Germinal center (tissue), 1 donor: ENCODE measurements at places on chromosomes 1 and 21.

- no peak for DNase-seq
Measured at GRCh38 chr1:59057211-59057694, 239.6 kb upstream of the FGGY start.

DNA sequence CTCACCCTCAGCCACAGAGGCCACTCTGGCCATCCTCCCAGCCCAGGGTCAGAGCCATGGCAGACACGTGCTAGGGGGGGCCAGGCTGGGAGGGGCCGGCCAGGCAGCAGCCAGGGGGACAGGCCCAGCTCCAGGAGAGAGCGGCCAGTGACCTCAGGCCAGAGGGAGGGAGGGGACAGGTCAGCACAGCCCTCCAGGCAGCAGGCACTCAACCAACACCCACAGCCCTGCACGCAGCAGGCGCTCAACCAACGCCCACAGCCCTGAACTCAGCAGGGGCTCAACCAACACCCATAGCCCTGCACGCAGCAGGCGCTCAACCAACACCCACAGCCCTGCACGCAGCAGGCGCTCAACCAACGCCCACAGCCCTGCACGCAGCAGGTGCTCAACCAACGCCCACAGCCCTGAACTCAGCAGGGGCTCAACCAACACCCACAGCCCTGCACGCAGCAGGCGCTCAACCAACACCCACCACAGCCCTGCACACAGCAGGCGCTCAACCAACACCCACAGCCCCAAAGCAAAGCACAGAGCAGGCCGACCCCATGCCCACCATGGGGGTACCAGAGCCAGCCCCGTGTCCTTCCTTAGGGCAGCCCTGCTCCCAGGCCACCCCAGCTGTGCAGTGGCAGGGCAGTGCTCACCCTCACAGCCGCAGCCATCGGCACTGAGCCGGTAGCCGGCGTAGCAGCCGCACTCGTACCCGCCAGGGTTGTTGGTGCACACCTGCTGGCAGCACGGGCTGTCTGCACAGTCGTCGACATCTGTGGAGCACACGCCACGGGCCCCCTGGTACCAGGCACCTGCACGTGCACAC is 55.9 kb downstream of the ARHGEF16 start:
- no peak for DNase-seq

DNA sequence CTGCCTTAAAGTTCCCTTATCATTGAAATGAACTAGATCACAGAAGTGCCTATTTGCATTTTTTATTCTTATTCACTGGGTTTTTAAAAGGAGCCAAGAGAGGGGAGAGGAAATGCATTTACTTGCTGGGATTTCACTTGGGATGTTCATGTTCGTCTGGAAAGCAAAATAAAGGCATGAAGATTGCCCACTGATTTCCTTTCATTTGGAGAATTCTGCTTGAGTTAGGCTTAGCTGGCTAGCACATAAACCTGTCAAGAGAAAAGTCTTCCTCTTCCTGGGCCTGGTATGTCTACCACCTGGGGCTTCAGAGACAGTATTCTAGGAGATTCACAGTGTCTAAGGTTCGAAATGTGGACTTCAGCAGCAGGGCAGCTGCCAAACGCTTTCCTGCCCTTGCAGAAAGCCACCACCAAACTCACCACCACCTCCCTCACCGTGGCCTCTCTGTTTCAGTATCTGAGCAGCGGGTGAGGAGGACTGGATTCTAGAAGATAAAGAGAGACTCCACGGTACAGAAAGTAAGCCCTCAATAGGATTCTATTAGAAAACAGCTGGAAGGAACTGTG is 44.5 kb downstream of the HIVEP3 start:
- DNase-seq, result no peak

- DNase-seq, result no peak
Measured at GRCh38 chr1:6935361-6935883, 150.2 kb downstream of the CAMTA1 start.

GRCh38 chr1:109252893-109253802 is 3.8 kb downstream of the CELSR2 start:
- peak; percentile 53 for DNase-seq

GRCh38 chr1:115051850-115052249 is 22.2 kb downstream of the TSHB start:
- no peak for DNase-seq

DNA sequence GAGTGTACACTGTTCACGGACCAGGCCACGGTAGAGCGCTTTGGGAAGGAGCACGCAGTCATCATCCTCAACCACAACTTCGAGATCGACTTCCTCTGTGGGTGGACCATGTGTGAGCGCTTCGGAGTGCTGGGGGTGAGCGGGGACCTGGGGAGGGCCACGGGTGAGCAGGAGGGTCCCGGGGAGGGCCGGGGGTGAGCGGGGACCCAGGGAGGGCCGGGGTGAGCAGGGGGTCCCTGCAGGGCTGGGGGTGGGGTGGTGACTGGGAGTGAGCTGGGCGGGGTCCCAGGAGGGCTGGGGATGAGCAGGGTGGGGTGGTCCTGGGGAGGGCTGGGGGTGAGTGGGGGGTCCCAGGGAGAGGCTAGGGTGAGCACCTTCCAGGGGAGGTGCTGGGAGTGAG is 44.1 kb upstream of the TRAPPC10 start:
- no peak for DNase-seq

DNA sequence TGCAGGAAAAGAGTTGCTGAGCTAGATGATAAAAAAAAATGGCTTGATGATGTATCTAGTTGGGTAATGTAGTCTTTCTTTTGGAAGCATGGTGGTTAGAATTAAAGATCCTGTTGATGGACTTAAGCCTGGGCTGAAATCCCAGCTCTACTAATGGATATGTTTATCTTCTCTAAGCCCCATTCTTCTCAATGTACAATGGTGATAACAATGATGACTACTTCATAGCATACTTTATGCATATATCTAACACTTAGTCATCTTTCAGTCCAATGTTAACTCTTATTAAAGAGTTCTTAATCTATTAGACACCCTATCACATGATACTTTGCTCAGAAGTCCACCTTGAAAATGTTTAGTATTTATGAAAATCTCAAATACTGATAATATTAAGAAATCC is 189.5 kb downstream of the PLA2G4A start:
- DNase-seq, result no peak

DNA sequence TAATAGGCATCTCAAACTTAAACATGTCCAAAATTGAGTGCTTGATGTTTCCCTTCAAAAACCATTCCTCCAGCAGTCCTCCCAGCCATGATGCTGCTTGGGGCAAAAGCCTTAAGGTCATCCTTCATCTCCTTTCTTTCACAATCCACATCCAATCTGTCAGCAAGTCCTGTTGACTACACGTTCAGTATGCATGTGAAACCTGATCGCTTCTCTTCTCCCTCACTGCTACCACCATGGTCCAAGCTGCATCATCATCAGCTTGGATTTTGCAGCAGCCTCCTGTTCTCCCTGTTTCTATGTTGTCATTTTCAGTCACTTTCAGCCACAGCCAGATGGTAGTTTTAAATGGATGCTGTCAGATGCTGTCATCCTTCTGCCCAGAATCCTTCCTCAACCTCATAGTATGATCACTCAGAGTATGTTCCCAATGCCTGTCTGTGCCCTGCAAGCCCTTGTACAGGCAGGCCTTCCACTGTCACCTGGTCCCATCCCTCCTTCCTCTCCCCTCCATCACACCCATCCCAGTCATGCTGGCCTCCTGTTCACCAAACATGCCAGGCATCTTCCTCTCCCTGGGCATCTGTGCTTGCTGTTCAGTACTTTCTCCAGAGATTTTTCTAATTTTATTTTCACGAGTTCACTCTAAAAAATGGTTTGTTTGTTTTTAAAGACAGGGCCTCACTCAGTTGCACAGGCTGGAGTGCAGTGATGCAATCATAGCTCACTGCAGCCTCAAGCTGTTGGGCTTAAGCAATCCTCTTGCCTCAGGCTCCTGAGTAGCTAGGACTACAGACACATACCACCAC is 66.0 kb downstream of the SYDE2 start:
- DNase-seq, result no peak

DNA sequence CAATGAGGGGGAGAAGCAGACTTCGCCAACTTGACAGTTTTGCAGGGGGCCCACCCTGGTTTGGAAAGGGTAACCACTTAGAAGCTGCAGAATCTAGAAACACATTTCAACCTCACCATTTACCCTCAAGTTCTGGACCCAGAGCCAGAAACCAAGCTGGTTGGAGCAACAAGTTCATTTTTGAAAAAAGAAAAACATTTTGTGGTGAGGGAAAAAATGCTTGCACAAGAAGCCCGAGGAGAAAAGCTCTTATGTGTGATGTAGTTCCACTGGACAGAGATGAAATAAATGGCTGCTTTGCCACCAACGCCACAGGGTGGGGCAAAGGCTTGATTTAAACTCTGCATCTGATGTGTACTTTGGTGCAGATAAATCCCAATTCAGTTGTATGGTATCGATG is 10.6 kb upstream of the NGF start:
- DNase-seq, result no peak

DNA sequence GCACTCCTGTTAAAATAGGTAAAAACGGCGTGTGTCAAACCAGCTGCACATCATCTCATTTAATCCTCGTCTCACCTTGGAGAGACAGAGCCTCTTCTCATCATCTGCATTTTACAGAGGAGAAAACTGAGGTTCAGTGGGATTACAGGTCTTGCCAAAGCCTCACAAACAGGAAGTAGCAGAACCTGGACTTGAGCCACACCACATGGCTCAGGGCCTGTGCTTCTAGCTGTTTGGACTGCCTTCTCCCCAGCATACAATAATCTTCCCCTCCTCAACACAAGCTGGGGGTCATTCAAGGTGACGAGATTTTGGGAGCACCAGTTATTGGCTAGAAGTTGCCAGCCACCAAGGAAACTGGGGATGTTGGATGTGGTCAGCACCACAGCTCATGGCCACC is 167.9 kb upstream of the ZC3H12A start:
- DNase-seq, result no peak

DNA sequence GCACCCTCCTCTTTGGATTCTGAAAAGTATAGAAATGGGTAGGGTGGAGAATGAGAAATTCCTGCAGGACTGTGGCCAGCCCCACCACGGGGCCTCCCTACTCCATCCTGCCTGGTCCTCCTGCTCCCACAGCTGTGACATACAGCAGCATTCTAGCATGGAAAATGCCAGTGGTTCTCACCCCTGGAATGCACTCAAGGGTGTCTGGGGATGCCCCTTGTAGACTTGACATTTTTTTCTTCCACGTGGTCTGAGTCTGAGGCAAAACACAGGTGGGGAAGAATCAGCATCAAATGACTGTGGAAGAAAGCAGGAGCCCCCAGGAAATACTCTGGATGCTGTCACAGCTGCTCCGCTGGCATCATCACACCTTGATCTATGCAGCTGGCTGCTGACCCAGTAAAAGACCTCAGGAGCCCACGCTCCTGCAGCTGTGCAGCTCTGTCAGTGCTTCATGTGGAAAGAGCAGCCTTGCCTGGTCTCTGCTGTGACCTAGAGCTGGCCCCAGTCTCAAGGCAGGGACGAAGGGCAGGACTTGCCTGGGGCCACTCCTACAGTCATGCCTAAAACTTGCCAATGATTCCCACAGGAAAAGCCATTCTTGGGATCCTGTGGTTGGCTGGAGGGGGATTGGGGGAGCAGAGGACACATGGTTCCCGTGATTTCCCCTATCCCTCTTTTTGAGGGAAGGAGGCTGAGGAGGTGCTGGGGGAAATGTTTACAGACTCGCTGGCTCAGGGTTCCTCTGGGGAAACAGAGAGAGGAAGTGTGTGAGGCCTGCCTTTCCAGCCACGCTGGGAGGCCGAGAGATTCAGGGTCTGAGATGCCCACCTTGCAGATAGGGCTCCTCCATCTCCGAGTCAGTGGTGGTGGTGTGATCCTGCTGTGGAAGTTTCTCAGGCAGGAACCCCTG is 10.8 kb upstream of the A3GALT2 start:
- no peak for DNase-seq

DNA sequence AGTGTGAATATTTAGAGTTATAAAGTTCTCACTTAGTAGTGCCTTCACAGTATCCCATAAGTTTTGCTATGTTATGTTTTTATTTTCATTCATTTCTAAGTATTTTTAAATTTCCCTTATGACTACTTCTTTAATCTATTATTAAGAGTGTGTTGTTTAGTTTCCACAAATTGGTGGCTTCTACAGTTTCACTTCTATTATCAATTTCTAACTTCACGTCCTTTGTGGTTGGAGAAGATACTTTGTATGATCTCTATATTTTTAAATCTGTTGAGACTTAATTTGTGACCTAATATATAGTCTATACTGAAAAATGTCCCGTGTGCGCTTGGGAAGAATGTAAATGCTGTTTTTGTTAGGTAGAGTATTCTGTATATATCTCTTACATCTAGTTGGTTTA is 11.7 kb downstream of the CHIA start:
- DNase-seq, result no peak

GRCh38 chr21:38596264-38597042 is 98.2 kb upstream of the ERG start:
- no peak for DNase-seq

DNA sequence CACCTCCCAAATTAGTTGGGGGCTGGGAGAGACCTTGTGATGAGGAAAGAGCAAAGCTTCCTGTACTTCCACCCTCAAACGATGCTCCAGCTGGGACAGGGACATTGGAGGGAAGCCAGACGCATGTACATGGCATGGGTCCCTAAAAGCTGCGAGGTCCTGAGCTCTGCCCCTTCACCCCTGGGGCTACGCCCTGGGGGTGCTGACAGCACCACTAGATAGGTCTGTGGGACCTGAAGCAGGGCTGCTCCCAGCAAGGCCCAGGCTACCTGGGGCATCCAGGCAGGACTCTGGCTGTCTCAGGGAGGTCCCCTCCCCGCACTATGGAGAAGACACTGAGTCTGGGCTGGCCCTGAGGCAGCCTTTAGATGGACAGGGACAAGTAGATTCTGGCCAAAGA is 83.4 kb downstream of the DMRTB1 start:
- DNase-seq, result no peak
